ENCODE measurements at places on chromosomes 5 and 9.

- no peak for DNase-seq
These were observed 24.8 kb upstream of the PRDM9 start for GRCh38 chr5:23482642-23483041.

GRCh38 chr9:93287189-93287552 lies 103.2 kb downstream of the WNK2 start:
- DNase-seq = no peak

DNA sequence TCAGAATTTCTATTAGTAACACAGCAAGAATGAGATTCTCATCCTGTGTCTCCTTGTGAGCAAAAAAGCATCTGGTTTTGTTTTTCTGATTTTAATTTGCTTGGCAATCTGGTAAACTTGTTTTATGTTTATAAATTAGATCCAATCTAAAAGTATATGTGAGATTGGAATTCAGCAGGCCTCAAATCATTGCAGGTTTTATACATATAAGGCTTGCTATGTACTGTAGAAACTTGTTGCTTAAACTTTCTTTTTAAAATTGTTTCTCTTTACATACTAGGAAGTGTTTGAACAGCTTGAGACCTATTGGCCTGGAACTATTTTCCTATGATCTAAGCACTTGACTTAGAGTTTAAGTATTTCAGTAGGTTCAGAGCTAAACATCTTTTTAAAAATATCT lies 1037.8 kb downstream of the NR2F1-AS1 start:
- no peak for DNase-seq

GRCh38 chr5:179131321-179131835 lies 71.2 kb downstream of the ZNF354C start:
- DNase-seq = no peak

GRCh38 chr9:127020036-127020801 lies 102.2 kb downstream of the ANGPTL2 start:
- DNase-seq = no peak

DNA sequence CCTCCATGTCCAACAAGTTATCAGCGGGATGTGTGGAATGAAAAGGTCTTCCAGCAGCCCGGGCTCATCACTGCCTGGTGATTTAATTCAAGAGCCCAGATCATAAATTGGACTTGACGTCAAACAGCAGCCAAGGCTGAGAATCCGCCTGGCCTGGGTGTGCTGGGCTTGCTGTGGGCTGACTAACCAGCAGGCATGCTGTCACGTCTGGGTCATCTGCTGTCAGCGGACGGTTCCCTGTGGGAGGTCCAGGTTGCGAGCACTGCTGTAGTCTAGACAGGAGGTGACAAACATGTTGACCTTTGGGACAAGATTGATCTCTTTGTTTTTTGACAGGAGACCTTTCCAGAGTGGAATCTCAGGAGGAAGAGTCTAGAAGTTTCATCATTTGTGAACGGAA lies 289.7 kb downstream of the OSTF1 start:
- DNase-seq = no peak

DNA sequence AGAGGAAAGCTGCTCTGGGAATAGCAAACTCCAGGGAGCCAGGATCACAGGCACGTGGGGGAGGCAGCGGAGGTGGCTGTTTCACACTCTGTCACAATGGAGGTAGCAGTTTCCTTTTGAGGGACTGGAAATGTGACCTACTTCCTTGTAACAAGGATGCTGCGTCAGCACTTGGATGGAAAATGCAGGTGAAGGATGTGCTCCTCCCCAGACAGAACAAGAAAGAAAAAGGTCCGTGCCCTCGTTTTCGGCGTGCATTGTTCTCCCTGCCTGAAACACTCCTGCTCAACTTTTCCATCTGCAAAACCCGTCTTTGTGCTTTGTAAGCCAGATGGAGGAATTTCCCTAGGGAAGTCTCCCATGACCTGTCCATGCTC lies 55.1 kb upstream of the SH3PXD2B start:
- no peak for DNase-seq

- DNase-seq = peak; percentile 95
These were observed 15.2 kb downstream of the PTGES start for GRCh38 chr9:129737479-129738274.

GRCh38 chr5:40273936-40274335 lies 405.8 kb upstream of the PTGER4 start:
- DNase-seq = no peak

DNA sequence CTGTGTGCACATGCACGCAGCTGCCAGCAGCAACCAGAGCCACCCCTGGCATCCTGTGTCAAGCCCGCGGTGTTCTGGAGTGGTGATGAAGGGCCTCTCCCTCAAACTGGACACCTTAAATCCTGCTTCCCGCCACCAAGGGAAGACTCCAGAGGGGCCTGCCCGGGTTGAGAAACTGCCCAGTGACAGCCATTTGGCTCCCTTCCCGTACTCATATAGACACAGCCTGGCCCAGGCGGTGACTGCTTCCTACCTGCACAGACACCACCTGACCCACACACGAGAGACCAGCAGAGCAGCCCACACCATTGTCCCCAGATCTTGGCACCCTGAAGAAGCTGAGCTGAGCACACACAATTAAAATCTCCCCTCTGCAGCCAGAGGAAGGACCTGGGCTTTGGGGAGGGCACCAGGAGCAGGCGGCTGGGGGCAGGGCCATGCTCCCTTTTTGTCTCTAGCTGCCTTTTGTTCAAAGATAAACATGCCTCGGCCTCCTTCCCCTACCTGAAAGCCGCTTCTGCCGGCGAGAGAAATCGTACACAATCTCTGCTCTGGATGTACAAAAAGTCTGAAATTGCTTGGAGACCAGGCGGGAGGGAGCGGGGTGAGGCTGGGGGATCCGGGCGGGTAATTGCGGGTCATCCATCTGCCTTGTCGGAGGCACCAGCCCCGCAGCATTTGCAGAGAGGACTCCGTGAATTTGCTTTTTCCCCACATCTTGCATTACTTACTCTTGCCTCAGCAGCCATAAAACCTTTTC lies 78.4 kb downstream of the TSPAN17 start:
- DNase-seq = no peak

DNA sequence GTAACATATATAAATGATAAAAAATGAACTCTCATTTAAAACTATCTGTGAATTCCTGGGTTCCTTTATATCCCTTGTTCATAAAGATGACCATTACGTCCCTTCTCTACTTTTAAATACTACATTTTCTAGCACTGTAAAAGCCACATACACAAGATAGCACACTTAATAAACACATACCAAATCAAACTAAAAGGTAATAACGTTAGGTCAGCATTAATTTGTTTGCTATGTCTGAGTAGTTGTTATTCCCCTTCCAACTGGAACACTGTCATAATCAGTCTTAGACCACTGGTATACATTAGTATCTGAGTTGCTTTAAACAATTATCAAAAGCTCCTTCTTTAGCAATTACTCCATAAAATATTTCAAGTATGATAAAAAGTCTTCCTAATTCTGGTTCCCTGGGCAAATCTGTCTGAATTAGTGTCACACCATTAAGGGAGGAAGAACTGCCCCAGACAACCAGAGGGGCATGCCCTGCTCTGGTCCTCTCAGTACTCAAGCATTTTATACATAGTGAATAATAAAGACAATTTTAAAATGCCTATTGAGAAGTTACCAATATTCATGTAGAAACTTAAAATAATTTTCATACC lies 98.1 kb downstream of the RAPGEF6 start:
- DNase-seq = no peak

DNA sequence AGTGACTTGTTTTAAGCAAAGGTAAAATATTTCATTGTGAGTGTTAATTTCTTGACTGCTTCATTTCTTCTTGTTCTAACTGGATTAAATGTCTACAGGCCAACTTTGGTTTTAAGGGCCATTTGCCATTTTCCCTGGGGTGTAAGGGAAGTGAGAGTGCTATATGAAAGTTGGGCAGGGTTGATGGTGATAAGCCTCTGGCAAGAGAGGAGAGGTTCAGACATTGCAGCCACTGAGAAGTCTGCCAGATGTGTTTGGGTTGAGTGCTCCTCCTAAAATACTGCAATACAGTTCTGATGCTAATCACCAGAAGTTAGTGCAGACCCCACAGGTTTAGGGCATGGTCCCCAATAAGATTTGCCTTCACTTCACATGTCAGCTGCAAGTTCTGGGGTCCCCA lies 14.9 kb upstream of the LRRTM2 start:
- no peak for DNase-seq

- no peak for DNase-seq
These were observed 36.6 kb downstream of the ACER2 start for GRCh38 chr9:19445452-19445851.

GRCh38 chr5:157447201-157447637 lies 12.8 kb upstream of the NIPAL4 start:
- DNase-seq = no peak

DNA sequence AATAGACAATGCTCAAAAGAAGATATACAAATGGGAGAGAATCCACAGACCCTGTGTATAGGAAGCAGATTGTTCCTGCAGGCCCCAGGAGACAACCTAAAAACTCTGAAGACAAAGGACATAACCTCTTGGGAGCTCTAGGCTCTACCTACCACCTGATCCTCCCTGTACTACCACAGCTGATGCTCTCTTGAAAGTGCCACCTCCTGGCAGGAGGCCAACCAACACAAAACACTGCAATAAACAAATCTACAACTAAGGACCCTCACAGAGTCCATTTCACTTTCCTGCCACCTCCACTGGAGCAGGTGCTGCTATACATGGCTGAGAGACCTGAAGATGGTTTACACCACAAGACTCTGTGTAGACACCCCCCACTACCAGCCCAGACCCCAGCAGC lies 49.0 kb downstream of the STARD4 start:
- DNase-seq = no peak

- no peak for DNase-seq
These were observed 960 bp upstream of the IFNB1 start for GRCh38 chr9:21078702-21079101.

- no peak for DNase-seq
These were observed 230.9 kb downstream of the AUH start for GRCh38 chr9:91130796-91131318.

DNA sequence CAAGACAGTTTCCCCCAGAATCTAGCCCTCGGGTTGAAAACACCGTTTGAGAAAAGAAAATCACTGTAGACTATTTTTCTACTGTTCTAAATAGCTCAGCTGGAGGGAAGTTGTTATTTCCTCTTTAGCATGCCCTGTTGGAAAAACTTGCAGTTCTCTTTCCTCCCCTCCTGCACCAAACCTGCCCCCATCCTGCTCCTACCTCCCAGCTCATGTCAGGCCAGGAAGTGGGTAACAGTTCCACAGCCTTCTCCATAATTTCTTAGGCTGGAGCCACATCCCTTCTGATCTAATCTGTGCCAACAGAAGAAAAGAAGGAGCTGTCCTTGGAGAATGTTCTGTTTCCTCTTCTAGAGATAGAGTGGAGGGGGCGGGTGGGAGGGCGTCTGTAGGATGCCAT lies 437.7 kb downstream of the SPOCK1 start:
- DNase-seq = no peak

- no peak for DNase-seq
These were observed 269.1 kb downstream of the NR2F1-AS1 start for GRCh38 chr5:93311881-93312280.

DNA sequence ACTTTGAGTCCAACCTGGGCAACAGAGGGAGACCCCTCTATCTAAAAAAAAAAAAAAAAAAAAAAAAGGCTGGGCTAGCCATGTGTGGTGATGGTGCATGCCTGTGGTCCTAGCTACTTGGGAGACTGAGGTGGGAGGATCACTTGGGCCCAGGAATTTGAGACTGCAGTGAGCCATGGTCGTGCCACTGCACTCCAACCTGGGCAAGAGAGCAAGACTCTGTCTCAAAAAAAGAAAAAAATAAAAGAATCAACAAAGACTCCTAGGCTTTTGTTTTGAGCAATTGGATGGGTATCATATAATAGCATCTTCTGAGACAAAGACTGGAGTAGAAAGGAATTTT lies 481.7 kb upstream of the PAPPA start:
- no peak for DNase-seq

- DNase-seq = no peak
These were observed 121.5 kb downstream of the JMY start for GRCh38 chr5:79357398-79357797.

DNA sequence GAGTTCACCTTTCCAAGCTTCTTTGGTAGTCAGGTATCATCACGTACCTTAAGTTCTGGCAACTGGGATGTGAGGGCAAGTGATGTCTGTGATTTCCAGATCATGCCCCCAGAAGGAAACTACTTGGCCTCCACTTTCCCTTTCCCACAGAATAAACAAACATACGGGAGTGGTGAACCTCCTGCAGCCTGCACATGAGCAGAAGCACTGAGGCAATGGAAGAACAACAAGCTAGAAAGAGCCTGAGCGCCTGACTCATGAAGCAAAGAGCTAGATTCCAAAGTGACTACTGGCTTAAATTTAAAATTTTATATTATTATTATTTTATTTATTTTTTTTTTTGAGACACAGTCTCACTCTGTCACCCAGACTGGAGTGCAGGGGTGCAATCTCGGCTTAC lies 35.0 kb downstream of the ARL15 start:
- no peak for DNase-seq

- DNase-seq = no peak
These were observed 575.2 kb downstream of the CCDC171 start for GRCh38 chr9:16128003-16128402.

DNA sequence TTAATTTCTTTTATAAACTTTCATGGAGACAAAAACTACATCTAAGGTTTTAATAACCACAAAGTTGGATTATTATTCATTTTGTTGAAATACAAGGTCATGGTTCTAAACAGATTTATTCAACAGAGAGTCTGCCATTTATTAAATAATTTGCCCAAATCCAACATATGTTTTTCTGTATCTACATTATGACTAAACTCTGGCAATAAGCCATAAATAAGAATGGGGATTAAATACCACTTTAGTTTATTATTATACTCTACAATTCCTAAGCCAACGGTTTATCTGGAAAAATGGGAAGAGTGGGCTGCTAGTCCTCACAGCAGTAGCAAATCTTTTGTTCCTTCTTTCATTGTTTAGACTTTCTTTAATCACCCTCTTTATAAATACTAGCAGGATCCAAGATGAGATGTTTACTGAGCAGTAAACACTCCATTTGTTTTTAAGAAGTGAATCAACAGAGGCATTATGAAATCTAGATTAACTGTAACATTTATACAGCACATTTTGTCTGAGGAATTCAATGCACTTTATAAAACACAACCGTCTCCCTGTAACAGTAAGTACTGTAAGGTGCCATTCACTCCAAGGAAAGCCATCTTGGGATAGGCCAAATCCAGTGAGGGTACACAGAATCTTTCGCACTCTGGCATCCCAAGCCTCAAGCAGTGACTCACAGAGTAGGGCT lies 89.7 kb downstream of the DROSHA start:
- DNase-seq = no peak

- no peak for DNase-seq
These were observed 15.5 kb downstream of the MED10 start for GRCh38 chr5:6362846-6363245.

DNA sequence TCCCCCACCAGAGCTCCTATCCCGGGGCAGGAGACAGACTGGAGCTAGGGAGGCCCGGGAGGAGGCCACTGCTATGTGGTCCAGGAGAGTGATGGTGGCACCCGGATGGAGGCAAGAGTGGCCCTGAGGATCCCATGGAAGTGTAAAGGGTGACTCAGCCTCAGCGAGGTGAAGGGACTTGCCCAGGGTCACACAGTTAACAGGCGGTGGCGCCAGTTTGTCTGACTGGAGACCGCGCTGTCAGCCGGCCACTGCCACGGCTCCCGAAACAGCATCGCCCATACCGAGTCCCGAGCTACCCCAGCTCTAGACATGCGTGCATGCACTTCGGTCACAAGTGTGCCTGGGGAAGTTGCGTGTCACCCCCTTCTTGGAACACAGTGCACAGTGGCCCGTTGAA lies 165.9 kb downstream of the GAPVD1 start:
- no peak for DNase-seq

Measured in stimulated activated CD8-positive, alpha-beta memory T cell treated with anti-CD3 and anti-CD28 coated beads, Interleukin-4, amount 100 ng/mL, for 48 hours (primary cell).